Osteoblast (primary cell): ENCODE measurements at places on chromosomes 1 and 21.

GRCh38 chr1:40796939-40797667 lies 13.5 kb downstream of the KCNQ4 start:
- peak; percentile 66 for DNase-seq

- no peak for DNase-seq
Measured at GRCh38 chr1:45348609-45348965, 8.3 kb upstream of the MUTYH start.

DNA sequence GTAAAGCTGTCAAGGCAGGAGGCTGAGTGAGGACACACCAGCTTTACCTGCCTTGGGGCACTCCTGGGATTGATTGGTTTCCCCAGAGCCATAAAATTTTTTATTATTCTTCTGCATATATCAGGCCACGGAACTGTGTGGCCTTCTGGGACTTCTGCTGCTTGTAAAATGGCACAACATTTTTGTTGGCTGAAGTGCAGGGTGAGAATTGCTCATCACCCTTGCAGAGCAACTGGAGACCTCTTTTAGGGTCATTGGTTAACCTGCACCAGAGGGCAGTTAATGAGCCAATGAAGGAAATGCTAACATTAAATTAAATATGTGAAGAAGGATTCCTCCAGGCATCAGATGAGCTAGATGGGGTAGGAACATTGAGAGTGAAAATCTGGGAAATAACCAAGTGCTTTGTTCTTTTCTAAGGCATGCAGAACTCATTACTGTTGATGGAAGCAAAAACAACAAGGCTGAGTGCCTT lies 87.7 kb downstream of the LTN1 start:
- peak; percentile 11 for DNase-seq

DNA sequence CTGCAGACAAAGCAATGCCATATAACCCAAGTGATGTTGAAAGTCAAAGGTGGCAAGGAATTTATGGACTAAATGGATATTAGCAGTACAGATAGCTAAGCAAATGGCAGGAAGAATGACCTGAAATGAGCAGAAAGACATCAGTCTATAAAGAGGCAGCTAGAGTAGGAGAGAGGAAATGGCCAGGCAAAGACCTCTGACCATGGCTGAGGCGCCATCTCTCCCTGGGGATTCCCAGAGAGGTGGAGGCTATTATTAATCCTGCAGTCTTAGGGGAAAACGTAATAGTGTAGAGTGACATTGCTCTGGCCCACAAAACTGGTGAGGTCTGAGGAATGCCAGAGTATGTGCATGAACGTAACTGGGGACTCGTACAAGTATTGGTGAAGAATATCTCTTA lies 563.6 kb upstream of the PRMT6 start:
- no peak for DNase-seq

GRCh38 chr1:44050261-44050660 lies 19.0 kb upstream of the SLC6A9 start:
- peak; percentile 45 for DNase-seq

DNA sequence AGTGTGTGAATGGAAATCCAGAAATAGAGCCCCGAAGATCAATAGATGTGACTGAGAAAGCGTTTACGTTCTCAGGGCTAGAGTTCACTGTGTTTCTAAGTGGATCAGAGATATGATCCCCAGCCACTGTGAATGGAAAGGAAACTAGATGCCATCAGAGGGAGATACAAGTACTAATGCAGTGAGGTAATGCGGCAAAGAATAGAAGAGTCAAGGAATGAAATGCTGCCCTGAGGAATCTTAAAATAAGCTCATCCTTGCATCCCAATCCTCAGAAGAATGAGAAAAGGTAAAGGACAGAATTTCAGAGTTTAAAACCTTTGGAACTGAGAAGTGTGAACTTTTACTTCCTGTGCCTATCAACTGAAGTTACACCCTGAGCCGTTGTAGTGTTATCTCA lies 165.5 kb upstream of the ESRRG start:
- no peak for DNase-seq

DNA sequence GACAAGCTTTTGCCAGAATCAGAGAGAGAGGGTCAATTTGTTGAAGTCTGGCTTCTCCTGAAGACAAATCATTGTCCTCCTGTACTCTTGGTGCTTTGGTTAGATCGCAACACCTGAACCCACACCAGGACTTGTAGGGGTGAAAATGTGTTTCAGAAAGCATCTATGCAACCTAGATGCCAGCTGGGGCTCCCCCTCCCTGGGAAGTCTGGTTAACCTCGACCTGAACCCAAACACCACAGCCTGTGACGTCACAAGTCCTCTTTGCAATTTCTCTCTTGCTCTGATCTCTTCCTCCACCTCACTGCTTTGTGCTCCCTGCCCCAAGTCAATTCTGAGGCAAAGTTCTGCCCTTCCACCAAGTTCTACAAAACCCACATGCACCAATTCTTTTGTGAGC lies 42.8 kb upstream of the USP24 start:
- no peak for DNase-seq

GRCh38 chr1:113858418-113858817 lies 13.1 kb downstream of the PTPN22 start:
- DNase-seq = no peak

DNA sequence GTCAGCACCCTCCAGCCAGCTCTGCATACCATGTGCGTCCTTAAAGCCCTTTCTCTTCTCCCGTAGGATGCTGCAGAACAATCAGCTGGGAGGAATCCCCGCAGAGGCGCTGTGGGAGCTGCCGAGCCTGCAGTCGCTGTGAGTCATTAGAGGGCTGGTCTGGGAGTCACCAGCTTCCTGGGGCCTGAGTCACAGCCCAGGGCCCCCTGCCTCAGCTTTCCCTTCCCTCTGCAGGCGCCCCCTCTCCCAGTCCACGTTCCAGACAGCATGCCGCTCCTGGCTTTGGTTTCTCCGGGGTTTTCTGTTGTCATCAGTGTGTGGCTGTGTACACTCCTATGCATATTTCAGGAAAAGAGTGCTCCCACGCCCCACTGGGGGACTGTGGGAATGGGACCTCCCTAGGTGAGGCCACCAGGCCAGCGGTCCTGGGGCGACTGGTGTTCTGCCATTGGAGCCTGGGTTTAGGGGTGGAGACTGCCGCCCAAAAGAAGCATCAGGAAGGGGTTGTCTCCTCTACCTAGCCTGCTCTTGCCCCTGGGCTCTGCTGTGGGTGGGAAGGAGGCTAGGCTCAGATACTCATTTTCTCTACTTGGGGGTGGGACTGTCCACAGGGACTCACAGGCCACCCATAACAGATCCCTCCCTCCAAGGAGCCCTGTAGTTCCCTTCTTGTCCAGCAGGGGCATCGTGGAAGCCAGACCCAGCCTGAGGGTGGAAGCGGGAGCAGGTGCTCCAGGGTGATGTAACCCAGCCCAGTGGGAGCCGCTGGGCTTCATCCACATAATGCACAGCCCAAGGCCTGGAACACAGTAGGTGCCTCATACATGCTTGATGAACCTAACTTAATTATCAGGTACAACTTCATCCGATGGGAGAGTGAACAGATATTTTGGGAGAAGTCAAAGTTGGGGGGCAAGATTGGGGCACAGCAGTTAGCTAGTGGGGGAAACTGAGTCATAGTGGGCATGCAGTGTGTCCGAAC lies 42.5 kb downstream of the LGR6 start:
- peak; percentile 98 for DNase-seq

DNA sequence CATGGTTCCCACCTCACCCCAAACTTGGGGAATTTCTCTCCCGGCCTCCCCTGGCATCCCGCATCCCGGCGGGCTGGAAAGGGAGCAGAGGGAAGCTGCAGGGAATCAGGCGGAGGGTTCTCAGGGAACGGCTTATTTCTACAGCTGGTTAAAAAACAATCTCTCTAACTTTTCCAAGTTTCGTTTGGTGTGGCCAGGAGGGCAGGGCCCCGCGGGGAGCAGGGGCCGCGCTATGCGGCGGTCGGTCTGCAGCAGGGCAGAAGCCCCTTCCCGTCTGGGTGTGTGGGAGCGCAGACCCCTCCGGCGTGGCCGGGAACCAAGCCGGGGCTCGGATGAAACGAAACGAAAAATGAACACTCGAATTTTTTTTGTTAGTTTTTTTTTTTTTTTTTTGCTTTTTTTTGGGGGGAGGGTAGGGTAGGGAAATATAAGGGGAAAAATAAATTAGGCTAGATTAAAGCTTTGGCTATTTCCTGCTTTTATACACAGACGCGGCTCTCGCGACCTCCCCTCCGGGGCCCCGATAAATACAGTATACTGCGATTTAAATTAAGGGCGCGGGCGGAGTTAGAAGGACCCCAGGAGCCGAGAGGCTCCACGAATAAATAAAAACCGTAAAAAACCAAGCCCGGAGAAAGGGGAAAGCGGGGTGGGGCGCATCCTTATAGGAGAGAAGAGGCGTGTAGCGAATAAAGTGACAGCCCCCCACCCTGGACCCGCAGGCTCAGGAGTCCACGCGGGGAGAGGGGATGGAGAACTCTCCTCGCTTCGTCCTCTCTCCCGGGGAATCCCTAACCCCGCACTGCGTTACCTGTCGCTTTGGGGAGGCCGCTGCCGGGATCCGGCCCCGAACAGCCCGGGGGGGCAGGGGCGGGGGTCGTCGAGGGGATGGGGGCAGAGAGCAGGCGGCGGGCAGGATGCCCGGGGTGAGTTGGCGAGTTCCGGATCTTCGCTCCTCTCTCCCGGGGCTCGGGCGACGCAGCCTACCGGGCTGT lies 2.1 kb downstream of the POU3F1 start:
- peak; percentile 86 for DNase-seq

DNA sequence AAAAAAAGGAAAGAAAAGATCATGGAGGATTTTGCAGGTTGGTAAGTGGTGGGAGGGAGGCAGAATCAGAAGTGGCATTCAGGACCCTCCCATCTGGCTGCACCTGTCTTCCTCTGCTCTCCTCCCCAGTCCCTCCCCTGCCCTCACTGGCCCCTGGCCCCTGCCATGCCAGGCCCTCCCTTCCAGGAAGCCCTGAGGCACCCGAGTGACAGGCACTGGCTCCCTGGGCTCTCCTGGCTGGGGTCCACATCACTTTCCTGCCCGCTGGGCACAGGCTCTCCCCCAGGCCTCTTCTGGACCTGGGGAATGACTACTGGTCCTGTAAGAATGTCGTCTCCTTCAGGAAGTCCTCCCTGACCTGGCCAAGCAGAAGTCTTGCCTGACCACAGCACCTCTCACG lies 15.3 kb upstream of the ADARB1 start:
- no peak for DNase-seq
